ENCODE measurements at places on chromosomes 2 and 18.
A peak's percentile ranks its signal among the peaks of the same experiment; 100 is the strongest.

GRCh38 chr2:196515051-196515450 is 124.5 kb upstream of the CCDC150 start:
- no peak for DNase-seq

- DNase-seq, result no peak
Observed at GRCh38 chr2:161995553-161996016, 78.4 kb downstream of the DPP4 start.

DNA sequence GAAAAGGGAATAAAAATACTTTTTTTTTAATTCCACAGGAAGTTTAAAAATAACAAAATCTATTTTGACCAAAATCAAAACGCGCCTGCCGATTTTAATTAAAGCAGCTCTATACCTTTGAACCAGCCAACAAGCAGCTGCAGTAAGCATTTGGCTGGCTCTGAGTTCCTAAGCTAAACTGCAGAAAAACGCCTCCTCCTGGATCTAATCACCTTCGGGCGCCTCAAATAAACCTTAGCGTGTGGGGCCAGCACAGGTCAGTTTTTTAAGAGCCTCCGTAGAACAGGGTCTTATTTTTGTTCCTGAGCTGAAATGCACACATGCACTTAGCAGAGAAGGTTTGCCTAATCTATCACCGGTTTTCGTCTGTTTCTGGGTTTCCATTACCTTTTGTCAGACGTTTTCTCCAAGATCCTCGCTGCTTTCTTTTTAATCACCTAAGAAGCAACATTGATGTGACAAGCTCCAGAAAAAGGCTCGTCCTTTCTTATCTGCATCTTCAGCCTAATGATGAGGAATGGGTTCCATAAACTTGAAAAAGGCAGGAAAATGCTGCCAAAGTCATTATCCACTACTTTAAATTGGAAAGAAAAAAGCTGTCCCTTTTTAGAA is 64.7 kb upstream of the HNRNPA3 start:
- no peak for DNase-seq

GRCh38 chr2:239873656-239874635 is 151.2 kb downstream of the NDUFA10 start:
- peak; percentile 89 for DNase-seq

- DNase-seq, result no peak
Observed at GRCh38 chr2:235170536-235171521, 219.0 kb downstream of the SH3BP4 start.

DNA sequence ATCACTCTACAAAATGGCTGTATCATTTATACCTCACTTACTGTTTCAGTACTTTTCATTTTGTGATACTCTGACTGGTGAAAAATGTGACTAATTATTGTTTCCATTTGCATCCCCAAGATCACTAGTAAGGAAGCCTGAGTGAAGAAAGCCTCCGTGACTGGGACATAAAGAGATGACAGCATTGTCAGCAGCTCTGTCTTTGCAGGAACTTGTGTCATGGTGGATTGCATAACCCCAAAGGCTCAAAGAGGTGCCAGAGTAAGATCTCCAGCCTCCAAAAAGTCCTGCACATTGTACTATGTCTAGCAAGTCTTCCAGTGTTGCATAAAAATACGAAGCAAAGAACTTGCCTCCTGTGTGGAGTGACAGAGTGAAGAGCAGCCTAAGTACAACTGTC is 187.5 kb upstream of the CRIM1 start:
- DNase-seq, result no peak

DNA sequence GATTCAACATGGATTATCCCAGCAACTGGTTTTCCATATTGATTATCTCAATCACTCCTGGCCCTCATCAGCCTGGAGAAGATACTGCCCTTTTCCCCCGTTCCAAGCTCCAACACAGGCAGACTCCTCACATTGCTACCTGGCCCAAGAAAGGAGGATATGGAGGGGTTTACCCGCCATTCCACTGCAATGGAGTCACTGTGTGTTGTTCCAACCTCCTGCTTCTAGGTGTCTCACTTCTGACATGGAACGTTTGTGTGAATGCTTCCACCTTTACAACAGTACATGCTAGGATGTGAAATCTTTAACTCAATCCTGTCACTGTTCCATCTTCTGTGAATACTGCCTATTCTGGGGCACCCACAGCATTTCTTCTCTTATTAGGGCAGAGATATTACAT is 36.7 kb downstream of the RMP24 start:
- no peak for DNase-seq

DNA sequence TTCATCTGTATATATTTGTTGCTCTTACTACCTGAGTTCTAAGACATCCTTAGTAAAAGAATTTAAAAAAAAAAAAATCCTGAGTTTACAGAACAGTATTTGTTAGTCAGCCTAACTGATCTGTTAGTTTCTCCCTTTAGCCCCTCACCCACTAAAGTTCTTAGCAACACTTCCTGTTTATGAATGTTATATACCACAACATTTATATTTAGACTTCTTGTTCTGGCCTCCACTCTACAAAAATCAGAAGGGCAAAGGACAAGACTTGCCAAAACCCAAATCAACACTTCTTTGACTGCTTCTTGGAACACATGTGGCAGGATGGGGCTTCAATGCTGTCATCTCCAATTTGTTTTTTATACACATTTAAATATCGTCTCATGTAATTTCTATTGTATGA is 71.1 kb downstream of the MGAT5 start:
- DNase-seq, result no peak

- DNase-seq, result no peak
Observed at GRCh38 chr2:27885661-27886060, 4.5 kb downstream of the RBKS start.

DNA sequence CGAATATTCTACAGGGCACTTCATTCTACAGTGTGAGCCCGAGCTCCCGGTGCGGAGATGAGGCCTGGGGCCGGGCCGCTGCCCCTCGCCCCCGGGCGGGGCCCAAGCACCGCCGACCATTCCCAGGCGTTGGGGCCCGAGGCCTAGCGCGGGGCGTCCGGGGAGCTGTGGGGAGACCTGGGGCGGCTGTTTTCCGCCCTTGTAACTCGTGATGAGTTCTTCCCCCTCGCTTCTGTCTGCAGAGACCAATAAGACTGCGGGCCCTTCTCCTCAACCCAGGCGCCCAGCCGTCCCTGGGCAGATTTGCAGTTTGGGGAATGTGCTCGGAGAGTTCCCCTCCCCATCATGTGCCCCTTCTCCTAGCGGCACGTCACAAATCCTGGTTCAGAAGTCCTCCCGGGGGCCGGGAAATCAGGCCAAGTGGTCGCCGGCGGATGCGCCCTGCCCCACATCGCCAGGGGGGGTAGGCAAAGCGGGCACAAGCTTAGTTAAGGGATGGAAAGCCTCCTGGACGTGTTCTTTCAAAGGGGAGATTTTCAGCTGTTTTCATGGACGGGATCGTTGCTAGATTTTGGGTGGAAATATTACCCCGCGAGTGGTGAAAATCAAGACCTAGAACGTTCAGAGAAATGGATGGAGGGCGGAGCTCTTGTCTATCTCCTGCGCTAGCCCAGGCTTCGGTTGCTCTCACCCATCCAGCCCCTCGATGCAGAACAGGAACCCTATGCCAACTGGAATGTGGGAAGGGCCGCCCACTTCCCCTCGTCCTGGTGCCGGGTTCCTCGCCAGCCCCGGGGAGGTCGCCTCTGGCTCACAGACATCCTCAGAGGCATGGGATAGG is 18.8 kb upstream of the HAAO start:
- DNase-seq, result no peak

- DNase-seq, result no peak
Observed at GRCh38 chr2:218010984-218011652, 8.3 kb upstream of the TNS1 start.

- DNase-seq, result no peak
Observed at GRCh38 chr2:139209586-139209985, 429.4 kb upstream of the NXPH2 start.

DNA sequence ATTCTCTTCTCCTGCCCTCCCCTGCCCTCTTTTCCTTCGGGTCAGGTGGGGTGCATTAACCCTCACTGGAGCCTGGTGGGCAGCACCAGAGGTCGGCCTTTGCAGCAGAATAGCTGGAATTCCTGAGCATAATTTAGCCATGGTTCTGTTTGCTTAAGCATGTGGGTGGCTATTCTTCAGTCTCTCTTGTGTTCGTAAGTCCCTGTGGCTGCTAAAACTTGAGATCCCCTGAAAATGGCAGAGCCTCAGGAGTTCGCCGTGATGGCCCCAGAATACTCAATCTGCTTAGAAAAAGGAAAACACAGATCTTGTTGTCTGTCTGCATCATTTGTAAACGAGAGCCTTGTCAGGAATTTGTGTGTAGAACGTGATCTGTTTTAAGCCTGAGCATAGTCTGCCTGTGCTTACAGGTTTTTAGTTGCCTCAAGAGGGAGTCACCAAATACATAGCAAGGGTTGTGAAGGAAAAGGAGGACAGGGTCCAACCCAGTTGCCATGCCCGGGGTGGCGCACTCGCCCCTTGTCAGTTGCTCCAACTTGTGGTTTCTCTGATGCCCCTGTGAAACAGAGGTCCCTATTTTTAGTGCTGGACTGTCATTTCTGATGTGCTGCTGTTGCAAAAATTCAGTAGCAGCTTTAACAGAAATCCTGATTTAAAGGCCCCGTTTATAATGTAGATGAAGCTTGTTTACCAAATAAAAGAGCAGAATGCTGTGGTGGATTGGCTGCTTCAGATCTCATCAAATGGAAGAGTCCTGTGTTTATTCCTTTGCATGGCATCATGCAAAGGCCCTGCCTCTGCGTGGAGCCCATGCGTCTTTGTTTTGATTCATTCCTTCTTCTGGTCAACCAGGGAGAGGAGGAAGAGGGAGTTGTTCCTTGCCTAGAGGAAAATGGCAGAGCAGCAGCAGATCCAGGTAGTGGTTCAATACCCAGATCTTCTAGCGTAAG is 74.8 kb downstream of the WDSUB1 start:
- DNase-seq, result no peak

- DNase-seq, result no peak
Observed at GRCh38 chr18:27184115-27185024, 738 bp downstream of the CHST9 start.

Measured in esophagus muscularis mucosa (tissue), 4 donors.